ENCODE measurements at places on chromosomes 2 and 18. TPM values are rescaled to one million over a fixed set of nuclear protein-coding genes. Genes with fewer than 3 reads are reported as not detected.

- no peak for DNase-seq
Measured at GRCh38 chr18:22186484-22186971, 17.1 kb downstream of the GATA6 start.

DNA sequence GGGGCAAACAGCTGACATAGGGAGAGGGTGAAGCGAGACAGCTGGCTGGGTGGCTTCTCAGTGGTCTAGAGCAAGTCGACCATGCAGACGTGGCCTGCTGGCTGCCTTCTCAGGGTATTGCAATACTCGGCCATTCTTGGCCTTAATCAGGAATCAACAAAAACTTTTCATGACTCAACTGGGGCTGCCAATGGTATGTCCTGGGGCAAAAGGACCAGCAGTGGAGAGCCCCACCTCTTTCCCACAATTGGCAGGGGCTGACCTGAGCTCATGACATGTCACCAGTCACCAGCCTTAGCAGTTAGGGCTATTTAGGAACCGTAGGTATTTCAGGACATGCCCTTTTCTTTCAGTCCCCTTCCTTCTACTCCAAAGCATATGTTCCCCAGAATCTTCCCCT is 19.1 kb downstream of the PLA2R1 start:
- no peak for DNase-seq

DNA sequence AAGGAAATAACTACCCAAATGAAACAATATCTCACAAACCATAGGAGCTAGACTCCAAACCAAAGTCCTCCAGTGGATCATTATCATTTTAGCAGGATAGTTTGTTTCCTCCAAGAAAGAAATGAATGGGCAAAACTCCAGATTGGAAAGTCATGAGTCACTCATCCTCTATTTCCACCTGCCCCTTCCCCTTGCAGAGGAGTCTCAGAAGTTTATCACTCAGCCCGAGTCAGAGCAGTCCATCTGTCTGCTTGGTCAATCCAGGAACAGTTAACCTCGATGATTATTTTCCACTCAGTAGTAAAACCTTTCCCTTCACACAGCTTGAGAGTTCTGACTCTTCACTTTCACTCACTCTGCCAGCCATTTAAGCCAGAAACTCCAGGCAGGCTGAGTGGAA is 462.2 kb downstream of the BCL11A start:
- DNase-seq = no peak

DNA sequence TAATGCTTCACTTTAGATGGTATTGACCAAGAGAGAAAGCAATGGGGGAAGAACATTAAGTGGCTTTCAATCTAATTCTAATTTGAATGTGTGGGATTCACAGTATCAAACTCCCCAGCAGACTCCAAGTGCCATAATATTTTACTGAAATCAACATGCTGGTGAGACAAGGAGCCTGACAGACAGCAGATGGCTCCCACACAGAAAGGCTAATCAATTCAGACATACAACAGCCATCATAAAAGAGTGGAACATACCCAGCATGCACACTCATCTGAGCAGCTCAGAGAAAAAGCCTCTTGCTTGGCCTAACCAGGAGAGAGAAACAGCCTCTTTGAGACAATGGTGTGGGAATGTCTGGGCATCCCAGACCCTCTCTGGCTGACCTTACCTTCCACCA is 186.5 kb upstream of the SKOR2 start:
- DNase-seq = no peak

GRCh38 chr2:16279641-16280040 is 339.3 kb downstream of the MYCN start:
- DNase-seq = no peak

DNA sequence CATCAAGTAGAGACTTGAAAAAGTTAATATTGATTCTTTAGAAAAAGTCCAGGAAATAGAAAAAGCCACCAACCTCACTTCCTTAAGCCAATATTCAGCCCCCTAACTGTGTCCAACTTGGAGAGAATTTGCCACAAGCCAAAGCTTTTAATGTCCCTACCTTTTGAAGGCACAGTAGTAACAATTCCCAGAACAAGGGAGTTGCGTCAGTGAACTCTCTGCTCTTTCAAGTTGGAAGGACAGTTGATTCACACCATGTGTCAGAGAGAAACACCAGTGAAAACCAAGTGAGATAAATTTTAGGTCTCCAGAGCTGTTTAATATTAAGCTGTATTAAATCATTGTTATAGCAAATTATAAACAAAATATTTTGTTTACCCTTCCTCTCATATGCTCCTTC is 66.1 kb downstream of the EXOC6B start:
- DNase-seq = no peak

DNA sequence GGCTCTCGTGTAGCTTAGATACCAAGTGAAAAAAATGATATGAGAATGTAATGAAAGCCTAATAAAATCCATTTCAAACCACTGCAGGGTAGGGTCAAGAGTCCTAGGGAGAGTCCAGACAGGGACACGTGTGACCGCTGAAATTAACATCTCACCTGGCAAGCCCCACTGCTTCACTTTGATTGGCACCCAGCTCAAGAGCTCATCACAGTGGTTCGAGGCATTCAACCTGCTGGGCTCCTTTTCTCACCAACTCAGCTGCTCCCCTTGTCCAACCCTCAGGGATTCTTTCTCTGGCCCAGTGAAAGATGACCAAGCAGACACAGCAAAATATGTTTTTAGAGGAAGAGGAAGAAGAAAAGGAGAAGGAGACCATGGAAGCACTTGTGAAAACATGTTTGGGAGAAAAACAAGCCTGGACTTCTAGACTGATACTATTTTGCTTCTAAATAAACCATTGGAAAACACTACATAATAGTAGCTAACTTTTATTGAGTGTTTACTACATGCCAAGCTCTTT is 49.2 kb upstream of the CREB1 start:
- DNase-seq = no peak

DNA sequence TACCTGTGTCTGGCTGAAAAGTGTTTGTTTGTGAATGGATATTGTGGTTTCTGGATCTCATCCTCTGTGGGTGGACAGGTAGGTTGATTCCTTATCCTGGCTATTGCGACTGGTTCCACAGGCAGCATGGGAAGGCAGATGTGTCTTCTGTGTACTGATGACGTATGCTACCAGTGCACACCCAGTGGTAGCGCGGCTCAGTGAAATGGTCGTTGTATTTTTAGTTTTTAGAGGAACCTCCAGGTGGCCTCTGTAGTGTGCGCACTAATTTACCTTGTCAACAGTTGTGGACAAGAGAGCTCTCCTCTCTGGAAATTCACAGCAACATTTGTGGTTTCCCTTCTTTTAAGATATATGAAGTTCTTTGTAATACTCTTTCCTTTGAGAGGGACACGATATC is 52.5 kb downstream of the CCDC74A start:
- DNase-seq = no peak

- no peak for DNase-seq
Measured at GRCh38 chr2:168175469-168175868, 71.9 kb downstream of the STK39 start.

GRCh38 chr2:120683081-120683480 is 52.6 kb upstream of the GLI2 start:
- DNase-seq = no peak

GRCh38 chr2:231413456-231413855 is 17.9 kb downstream of the B3GNT7 start:
- DNase-seq = no peak

GRCh38 chr2:55732854-55733253 is 39.2 kb upstream of the PNPT1 start:
- no peak for DNase-seq

DNA sequence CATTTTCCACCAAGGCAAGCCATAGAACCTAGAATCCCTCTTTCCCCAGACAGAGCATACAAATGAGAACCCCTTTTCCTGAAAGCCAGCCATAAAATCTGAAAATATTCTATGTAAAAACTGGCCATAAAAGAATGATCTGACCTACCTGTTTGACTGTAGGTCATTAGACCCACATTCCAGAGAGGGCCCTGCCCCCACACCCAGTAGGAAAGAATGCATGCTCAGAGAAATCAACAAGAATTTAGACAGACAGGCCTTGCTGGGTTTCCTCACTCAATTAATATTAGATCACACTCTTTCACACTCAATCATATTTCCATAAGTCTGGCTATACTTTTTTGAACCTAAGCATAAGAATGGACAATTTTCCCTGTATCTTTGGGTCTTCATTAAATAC is 929.5 kb downstream of the ERBB4 start:
- DNase-seq = no peak

DNA sequence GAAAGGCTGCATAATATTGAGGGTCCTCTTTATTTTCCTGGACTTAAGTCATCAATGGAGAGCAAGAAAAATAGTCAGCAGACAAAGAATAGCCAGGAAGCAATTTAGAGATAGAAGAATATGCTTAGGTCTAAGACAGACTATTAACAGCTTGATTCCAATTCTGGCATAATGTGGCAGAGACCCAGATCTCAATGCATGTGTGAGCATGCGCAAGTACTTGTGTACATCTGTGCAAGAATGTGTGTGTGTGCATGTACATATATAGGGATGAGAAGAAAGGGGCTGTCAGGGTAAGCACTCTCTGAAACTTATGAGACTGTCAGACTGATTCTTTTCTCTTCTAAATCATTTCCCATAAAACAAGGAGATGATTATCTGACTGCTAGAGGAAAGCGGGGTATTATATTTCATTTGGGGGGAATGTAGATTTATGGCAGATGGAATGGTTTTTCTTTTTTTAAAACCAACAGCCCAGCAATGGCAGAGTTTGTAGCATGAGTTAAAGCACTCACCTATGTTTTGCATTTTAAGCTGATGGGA is 381.3 kb upstream of the SPRED2 start:
- no peak for DNase-seq

- DNase-seq = no peak
Measured at GRCh38 chr2:207502577-207503198, 27.1 kb upstream of the CREB1 start.

DNA sequence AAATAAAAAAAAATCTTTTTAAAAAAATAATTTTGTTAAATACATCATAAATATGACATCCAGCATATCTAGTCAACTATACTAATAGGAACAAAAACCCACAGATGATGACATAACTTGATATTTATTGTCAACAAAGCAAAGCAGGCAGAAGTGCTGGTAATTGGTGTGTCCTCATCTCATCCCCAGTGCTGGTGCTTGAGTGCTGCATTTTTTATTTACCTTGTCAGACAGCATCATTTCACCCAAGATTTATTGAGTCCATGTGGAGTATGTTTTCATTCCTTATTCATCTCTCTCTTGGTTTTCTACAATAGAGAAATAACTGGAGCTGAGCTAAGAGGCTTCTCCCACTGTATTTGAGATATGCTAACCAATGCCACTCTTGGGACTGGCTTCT is 191.6 kb upstream of the SLC14A2 start:
- no peak for DNase-seq

DNA sequence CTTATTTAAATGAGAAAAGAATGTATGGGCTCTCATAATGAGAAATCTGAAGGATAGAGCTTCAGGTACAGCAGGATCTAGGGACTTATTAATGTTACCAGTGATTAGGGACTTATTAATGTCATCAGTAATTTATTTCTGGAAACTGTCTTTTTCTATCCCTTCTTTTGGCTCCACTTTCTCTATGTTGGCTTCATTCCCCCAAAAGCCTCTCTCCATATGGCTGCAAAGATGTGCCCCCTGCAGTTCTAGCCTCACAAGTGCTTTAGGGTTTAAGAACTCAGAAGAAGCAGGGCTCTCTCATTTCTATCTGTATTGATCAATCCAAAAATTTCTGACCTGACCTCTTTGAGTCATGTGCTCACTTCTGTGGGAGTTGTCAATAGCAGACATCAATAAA is 480.9 kb downstream of the TXNL1 start:
- no peak for DNase-seq

DNA sequence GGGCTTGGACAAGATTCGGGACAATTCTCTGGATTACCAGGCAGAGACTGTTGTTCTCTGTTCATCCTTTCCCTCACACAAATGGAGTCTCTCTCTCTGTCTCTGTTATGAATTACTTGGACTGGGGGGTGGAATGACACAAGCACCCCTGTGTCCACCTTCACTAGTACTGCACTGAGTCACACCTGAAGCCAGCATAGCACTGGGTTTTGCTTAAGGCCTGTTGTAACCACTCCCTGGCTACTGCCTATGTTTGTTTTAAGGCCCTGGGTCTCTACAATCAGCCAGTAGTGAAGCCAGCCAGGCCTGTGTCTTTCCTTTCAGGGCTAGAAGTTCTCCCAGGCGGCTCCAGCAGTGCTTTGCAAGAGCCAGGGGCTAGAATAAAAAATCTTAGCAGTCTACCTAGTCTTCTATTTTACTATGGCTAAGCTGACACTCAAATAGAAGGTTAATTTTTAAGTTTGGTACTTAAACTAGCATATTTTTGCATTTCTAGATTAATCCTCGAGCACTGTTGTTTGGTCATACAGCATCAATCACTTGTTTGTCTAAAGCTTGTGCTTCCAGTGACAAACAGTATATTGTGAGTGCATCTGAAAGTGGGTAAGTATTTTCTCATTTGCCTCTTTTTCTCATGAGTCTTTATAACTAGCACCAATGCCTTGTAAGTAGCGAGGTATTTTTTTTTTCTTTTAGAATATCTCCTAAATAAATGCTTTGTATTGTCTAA is 27.8 kb downstream of the WDR7 start:
- DNase-seq = no peak

DNA sequence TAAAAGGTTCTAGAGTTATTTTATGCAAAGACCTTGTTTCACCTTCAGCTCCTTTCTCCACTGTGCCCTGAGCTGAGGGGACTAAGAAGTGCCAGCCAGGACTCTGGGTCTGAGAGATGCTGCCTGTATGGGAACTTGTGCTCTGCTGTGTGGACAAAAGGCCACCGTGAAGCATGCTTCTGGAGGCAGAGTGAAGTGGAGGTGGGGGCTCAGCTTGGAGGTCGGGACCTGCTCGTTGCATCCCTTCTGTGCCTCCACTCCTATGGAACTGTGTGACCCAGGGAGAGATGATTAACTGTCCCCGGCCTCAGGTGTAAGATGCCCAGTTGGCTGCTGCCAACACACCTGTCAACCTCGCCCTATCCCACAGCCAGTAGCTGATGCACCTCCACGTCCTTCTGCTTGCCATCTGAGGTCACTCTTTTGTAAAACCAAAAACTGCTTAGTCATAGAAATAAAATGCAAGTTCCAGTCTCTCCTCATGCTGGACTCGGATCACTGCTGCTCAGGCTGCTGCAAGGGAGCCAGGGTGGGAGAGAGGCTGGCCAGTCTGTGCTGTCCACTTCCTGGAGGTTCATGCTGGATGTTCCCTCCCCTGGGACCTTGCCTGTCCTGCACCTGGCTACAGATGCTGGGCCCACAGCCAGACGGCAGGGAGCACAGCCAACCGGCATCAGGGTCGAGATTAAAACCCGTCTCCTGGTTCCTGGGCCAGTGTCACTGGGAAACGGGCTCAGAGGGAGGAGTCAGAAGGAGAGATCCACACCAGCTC is 113.2 kb downstream of the ACKR3 start:
- no peak for DNase-seq

Gene RND3
- total RNA-seq = 63.7 TPM

Gene ARHGAP15
- 32.2 TPM for total RNA-seq

Gene MRO
- total RNA-seq = 0.21 TPM

Gene DAW1
- total RNA-seq = not detected

Gene GLI2
- total RNA-seq = 6.9 TPM

Gene BCS1L
- total RNA-seq = 26.2 TPM

Gene ALPG
- not detected for total RNA-seq

Gene SMC6
- total RNA-seq = 43.8 TPM

Gene SP3
- total RNA-seq = 203 TPM

Gene MARCO
- total RNA-seq = 2.7 TPM
